ENCODE measurements at places on chromosomes 4 and X.

DNA sequence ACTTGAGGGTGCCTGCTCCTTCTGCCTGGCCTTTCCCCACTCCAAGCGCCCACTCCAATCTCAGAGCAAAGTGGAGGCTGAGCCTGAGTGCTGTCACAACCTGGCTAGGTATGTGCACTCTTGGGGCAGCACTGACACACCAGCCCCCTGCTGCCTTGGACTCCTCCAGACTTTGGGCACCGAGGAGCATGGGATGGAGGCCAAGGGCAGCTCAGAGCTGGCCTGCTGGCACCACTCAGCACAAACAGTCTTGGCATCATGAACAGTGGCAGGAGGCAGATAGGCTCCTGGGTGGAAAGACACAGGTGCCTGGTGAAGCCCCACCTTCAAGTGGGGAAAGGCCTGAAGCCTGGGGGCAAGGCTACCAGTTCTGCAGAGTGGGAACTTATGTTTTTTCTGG lies 91.8 kb downstream of the KCNIP4 start:
- DNase-seq = no peak

DNA sequence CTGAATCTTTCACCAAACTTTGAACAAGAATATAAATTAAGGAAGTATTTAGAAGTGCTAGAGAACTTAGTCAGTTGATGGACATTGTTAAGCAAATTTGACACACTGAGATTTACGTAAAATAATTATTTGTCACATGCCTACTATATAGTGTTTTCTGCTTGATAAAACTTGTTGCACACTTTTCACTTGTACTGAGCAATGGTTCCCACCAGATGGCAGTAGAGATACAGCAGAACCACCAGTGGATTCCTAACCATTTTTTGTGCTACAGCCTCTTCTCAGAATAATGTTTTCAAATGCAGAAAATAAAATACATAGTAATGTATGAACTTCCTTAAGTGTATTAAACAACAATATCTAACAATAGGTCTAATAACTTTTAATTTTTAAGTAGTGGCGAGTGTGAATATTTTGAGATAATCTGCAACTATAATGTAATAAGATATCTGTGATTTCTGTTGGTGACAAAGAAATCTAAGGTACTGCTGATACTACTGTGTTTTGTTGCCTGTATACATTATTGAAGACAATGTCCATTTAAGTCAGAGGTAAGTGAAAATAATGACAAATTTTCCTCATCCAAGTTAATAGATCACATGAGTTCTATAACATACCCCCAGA lies 81.2 kb downstream of the APOOL start:
- DNase-seq = no peak

DNA sequence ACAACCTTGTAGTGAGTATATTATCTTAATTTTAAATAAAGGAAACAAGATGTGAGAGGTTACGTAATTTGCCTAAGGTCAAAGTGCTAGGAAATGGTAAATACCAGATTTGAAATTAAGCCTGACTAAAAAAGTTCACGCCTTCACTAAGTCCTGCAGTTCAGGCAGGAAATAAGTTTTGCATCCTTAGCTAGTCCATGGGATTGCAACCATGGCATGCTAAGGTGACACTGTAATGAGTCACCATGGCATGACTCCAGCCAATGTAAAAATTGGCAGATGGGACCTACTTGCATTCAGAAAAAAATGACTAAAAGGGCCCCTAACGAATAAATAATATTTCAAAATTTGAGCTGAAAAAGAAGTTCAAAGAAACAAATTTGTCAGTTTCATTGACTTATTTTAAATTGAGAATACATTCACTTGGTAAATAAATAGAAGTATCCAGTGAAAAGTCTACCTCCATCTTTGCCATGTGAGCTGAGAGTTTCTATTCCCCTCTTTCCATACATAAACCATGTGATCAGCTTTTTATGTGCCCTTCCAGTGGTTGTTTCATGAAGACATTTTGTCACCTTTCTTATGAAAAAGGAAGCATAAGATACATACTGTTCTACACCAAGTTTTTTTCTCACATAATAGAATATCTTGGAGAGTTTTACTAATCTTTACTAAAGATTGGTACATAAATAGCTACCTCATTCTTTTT lies 72.4 kb downstream of the ANKRD50 start:
- DNase-seq = no peak

- DNase-seq = no peak
Measured at GRCh38 chr4:173247321-173247720, 78.7 kb downstream of the GALNT7 start.

DNA sequence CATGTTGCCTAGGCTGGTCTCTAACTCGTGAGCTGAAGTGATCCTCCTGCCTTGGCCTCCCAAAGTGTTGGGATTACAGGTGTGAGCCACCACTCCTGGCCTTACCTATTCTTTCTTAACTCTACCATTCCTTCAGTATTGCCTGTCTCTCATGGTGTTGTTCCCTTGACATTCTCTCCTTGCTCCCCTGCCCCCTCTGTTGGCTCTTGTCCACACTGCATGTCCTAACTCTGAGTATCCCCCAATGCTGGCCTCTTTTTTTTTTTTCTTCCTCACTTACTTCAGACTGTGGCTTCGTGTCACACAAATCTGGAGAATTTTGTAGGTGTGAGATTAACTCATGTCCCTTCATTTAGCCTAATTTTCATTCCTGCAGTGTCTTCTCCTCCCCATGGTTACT lies 22.9 kb upstream of the FRMPD4 start:
- no peak for DNase-seq

GRCh38 chr4:83392562-83392961 lies 57.9 kb upstream of the HPSE start:
- no peak for DNase-seq

DNA sequence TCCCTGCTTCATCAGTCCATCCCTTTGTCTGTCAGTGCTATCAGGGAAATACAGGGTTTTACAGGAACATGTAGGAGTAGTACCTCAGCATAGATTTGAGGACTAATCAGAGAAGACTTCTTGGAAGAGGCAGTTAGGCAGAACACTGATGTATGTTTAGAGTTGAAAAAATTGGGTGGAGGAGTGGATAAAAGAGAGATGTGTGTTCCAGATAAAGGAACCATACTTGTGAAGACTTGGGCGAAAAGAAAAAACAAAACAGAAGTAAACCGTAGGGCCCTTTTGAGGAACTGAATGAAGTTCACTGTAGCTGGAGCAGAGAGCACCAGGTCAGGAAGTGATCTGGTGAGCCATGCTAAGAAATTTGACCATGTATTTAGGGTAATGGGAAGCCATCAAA lies 32.3 kb downstream of the AFF1 start:
- DNase-seq = no peak

DNA sequence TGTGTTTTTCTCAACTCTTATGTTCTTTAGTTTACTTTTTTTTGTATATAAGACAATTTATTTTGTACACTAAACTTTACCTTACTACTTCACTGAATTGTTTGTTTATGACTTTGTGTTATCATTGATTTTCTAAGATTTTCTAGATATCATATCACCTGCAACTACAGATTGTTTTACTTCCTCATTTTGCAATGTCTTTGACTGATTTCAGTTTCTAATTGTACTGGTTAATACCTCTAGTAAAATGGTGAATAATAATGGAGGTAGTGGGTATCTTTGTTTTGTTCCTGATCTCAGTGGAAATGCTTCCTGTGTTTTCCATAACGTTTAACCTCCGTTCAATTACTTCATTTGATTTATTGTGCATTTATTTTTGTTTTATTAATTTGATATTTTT lies 490.2 kb downstream of the TLL1 start:
- no peak for DNase-seq

DNA sequence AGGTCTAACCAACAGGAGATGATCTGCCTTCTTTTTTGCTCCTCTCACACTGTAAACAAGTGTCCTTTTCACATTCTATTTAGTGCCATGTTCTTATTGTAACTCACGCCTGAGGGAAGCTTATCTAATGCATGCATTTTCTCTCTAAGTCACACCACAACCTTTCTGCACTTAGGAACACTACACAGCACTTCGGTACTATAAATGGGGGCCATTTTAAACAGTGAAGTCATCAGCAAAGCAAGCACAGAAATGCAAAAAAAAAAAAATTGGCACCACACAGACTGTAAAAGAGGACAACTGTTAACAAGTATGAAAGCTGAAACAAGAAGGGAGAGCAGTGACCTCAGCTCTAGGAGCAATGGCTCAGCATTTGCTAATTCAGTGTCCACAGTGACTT lies 45.2 kb downstream of the PRSS12 start:
- no peak for DNase-seq
